Inflammatory macrophage treated with lipopolysaccharide for 4 hours (primary cell): ENCODE measurements at places on chromosomes 13 and 19.

DNA sequence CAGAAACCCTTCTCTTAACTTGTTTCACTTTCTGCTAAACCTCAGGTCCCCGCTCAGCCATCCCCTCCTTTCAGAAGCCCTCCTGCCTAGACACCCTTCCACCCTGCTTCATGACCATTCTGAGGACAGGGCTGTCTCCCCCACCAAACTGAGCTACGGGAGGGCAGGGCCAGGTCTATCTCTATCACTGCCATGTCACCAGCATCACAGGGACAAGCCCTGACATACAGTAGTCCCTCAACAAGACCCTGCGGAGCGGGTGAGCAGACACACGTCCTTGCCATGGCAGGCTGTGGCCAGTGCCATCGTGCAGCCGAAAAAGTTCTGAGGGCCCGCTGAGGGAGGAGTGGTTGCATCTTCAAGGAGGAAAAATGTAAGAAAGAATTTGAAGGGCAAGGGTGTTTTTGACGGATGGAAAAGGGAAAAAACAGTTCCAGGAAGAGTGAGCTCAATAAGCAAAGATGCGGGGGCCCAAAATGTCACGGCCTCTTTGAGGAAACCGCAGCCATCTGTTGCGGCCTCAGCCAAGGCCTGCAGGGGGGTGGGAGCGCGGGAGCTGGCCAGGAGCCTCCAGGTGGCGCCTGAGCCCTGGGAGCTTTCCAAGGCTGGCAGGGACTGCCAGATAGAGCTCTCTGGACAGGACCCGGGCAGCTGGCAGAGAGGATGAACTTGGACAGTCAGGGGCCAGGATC, 8.1 kb downstream of the PTGIR start:
- peak; percentile 63 for DNase-seq

DNA sequence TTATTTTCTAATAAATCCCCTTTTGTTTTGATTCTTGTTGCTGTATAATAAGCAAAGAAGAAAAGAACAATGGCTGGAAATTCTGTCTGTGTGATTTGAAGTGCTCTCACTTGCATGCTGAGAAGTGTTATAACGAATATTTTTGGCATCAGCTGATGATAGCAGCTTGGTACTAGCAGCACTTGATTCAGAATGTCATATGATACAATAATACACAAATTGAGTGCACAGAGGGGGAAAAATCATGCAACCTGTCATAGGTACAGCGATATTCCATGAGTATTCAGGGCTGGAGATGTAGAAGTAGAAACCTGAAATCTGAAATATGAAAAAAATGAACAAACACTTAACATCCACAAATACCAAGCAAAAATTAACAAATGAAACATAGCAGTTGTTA, 108.1 kb downstream of the FGF14 start:
- no peak for DNase-seq

DNA sequence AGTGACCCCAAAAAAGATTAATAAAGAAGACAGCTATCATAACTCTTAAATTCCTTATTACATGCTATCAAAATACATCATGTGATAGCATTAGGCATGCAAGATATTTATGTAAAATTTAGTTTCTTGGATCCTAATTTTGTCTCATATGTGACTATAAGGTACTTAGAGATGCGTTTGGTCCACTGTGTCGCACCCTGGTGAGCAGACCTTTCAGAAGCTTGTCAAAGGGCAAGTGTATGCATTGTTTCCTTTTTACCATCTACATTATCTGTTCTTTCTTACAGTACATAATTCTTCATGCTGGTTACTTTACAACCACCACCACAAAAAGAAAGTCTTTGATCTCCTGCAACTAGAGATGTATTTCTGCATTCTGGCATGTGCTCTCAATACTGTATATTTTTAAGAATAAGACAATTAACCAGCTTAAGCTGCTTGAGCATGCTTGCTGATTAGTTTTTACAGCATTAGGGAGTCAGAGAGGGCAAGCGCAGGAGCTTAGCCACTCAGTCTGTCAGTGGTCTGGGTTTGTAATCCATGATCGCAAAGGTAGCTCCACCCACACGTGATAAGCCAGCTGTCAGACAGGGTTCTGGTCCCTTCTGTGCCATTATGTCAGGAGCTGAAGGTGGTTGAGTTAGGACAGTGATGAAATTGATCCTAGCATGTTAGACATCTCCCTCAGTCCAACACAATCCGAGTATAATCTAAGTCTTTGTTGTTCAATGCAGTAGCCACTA, 500.9 kb downstream of the MYO16 start:
- DNase-seq: no peak

GRCh38 chr19:21434967-21435544, 38.1 kb downstream of the ZNF493 start:
- no peak for DNase-seq

- no peak for DNase-seq
Observed at GRCh38 chr19:4543842-4544647, 4.2 kb upstream of the LRG1 start.

- DNase-seq: no peak
Observed at GRCh38 chr13:43167731-43168130, 144.3 kb downstream of the DNAJC15 start.

DNA sequence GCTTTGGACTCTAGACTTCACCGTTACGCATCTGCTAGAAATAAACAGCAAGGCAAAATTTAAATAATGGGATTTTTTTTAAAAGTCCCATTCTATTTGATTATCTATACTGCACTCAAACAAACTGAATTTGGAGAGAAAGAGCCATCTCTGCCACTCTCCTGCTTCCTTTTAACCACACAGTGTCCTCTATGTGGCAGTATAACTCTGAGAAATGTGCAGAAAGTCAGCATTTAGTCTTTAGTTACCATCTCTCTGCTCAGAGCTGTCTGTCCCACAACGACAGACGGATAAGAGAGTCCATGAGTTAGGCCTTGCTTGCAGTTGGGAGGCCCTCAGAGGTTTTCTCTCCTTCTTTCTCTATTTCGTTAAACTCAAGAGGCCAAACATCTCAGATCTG, 21.2 kb downstream of the CCNA1 start:
- DNase-seq: no peak

GRCh38 chr19:19480688-19481087, 34.7 kb downstream of the TSSK6 start:
- no peak for DNase-seq

DNA sequence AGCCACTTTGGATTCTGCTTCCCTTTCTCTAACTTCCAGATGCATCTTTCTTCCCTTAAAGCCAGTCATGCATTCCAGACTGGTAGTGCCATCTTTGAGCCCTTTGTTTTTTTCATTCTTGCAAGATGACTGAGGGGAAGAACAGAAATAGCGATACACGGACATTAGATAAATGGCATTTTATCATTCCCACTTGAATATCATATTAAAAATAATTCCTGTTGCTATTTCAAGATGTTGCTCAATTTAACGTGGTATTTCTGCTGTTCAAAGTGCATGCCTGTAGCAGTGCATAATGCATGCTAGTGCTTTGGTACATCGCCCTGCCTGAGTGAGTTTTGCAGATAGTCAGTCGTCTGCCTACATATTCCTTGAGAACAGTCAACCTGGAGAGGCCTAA, 140.6 kb upstream of the FRY start:
- no peak for DNase-seq
